ENCODE measurements at places on chromosomes 5 and 9.
A peak's percentile ranks its signal among the peaks of the same experiment; 100 is the strongest.

DNA sequence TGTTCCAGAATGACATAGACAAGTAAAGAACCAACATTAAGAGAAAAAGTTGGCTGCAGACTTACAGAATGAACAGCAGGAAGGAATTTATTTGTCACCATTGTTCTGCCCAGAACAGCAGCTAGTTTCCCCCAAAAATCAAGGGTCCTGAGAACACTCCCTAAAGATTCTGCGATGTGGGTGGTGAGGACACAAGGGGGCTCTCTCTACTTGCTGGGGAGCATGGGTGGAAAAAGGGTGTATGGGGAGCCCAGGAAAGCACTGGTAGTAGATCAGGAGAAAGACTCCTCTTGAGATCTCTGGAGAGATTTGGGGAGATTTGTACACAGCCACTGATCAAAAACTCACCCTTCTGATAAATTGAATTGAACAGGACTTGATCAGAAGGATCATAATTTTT is 316.5 kb downstream of the KCTD16 start:
- DNase-seq = no peak

GRCh38 chr9:38171926-38172325 is 102.9 kb upstream of the SHB start:
- no peak for DNase-seq

DNA sequence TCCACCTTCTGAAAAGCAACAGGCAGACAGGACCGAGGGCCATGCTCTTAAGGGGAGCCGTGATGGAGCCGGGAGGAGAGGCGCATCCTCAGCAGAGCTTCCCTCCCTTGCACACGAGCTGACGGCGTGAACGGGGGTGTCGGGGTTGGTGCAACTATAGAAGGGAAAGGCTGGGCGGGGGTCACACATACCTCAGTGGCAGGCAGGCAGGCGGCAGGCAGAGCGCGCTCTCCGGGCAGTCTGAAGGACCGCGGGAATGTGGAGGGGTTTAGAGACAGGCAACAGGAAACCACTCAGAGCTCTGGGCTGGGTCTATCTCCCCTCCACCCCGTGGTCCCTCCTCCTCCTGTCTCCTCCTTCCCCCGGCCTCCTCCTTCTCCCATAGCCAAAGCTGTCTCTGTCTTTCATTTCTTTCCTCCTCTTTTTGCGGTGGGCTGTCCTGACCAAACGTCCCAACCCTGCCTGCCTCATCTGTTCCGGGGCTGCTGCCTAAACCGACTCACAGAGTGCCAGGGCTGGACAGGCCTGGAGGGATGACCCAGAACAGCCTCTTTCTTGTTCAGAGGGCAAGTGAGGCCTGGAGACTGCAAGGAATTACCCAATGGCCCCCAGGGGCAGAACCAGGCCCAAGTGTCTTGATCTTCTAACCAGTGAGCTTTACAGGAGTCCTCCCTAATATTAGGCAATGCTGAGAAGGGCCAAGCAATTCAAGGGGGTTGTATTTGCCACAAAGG is at the start of gene SPARC:
Gene SPARC (minus strand): TSS at position 242 of the 734 bp plus-strand sequence. CDS start 10,727 bp downstream, outside the sequence.
- DNase-seq = peak; percentile 94

DNA sequence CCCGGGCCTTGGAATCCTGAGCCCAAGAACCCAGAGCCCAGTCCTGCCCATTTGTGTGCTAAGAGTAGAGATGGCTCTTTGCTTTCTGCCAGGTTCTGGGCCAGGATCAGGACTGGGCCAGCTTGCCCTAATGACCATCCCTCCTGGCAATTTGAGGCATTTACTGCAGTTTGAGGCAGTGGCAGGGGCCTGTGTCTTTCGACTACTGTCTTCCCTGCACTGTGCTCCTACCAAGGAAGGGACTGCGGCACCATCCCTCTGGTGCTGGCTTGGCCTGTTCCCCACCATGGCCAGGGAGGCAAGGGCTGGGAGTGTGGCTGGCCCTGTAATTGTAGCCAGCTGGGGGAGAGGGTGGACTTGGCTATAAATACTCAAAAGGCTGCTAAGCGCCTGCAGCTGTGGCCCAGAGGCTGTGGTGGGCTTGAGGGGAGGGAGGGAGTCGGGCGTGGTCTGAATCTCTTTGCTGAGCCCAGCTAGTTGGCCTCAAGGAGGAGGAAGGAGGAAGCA is 4.6 kb downstream of the ENHO start:
- no peak for DNase-seq

DNA sequence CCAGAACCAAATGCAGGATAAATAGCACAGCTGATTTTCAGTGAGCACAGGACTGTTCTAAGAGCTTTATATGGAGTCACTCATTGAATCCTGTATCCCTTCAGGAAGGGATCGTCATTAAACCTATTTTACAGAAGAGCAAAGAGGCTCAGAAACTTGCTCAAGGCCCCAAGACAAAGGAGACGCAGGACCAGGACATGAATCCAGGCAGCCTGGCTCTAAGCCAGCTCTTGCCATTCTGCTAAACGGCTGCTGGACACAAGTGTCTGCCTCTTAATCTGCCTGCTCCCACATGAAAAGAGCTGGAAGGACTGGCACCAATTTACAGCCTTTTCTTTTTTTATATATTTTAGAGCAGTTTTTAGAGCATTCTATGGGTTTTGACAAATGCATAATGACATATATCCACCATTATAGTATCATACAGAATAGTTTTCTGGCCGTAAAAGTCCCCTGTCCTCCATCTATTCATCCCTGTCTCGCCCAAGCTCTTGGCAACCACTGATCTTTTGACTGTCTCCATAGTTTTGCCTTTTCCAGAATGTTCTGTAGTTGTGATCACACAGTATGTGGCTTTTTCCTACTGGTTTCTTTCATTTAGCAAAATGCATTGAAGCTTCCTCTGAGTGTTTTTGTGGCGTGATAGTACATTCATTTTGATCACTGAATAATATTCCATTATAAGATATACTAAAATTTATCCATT is 37.5 kb downstream of the RETREG1 start:
- DNase-seq = peak; percentile 32

- DNase-seq = no peak
Observed at GRCh38 chr9:5470122-5470521, 19.8 kb downstream of the CD274 start.

- DNase-seq = no peak
Observed at GRCh38 chr9:127455324-127455992, 4.1 kb downstream of the LRSAM1 start.

GRCh38 chr5:10432059-10433008 is 9.3 kb upstream of the ROPN1L start:
- no peak for DNase-seq

GRCh38 chr5:128681764-128682592 is 143.9 kb upstream of the FBN2 start:
- peak; percentile 43 for DNase-seq

GRCh38 chr5:132812781-132813598 is at the start of gene SOWAHA:
TSS of gene SOWAHA (plus strand) at chr5:132813302. CDS start at chr5:132813622, 320 bp downstream.
- DNase-seq = peak; percentile 80

GRCh38 chr5:168851902-168852321 is 272.7 kb upstream of the PANK3 start:
- DNase-seq = peak; percentile 93

DNA sequence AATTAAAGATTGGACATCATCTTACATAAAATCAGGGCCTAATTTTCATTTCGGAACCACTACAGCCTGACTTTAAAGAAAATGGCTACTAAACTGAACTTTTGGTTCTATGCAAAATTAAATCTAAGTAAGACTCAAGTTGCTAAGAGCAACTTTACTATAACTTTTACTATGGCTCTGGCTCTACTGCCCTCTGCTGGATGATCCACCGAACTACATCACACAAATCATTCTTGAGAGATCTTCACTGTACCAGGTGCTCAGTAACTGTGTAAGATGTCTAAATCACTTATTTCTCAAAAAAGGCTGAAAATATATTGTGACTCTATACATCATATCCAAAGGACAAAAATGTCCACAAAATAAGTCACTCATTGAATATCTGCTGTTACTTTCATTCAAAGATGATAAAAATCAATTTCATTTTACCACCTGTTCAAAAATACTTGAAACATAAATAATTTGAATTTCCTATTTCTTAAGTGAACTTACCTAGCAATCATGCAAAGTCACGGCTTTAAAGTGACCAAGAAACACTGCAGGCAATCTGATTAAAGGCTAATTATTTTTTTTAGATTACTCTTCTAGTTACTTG is 13.5 kb downstream of the MOCS2 start:
- DNase-seq = peak; percentile 64

GRCh38 chr5:54217826-54218503 is 92.4 kb downstream of the ARL15 start:
- DNase-seq = peak; percentile 89

DNA sequence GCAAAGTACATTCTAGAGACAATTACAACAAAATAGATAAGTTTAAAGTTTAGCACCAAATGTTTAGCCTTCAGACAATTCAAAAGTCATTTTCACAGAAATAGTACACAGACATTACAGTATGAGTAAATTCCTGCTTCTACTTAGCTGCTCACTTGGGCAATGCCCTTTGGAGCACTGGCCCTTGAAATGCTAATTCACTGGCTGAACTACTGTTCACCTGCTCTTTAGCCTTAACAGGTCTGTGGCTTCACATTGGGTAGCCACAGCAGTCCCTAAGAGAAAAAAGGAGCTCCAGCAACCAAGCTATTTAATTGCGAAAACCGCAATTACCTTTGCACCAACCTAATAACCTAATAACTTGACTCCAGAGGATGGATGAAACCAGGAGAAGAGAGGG is 916.2 kb upstream of the DMAC1 start:
- no peak for DNase-seq

- DNase-seq = no peak
Observed at GRCh38 chr9:129283291-129283691, 105.2 kb upstream of the IER5L start.

- no peak for DNase-seq
Observed at GRCh38 chr5:58751222-58751837, 168.5 kb downstream of the RAB3C start.

DNA sequence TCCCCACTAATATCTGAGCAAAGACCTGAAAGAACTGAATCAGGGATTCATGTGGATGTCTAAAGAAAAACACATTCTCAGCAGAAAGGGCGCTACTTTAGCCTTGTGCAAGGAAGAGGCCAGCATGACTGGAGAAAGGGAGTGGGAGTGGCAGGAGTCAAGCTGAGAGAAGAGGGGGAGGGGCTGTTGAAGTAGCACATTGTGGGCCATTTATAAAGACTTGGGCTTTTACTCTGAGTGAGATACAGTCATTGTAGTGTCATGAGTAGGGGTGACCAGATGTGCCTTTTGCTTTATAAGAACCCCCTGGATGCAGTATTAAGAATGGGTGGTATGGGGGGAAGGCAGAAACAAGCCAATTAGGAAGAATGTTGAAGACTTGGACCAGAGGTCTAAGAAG is 452.8 kb downstream of the ENC1 start:
- DNase-seq = no peak

DNA sequence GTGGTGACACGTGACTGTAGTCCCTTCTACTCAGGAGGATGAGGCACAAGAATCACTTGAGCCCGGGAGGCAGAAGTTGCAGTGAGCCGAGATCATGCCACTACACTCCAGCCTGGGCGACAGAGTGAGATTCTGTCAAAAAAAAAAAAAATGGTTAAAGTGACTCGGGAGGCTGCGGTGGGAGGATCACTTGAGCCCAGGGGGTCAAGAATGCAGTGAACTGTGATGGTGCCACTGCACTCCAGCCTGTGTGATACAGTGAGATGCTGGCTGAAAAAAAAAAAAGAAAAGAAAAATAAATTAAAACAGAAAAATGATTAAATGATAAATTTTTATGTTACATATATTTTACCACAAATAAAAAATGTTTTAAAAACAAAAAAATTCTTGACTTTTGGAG is 51.9 kb downstream of the KLF4 start:
- peak; percentile 30 for DNase-seq

- DNase-seq = no peak
Observed at GRCh38 chr9:35279946-35280345, 118.1 kb downstream of the UNC13B start.

DNA sequence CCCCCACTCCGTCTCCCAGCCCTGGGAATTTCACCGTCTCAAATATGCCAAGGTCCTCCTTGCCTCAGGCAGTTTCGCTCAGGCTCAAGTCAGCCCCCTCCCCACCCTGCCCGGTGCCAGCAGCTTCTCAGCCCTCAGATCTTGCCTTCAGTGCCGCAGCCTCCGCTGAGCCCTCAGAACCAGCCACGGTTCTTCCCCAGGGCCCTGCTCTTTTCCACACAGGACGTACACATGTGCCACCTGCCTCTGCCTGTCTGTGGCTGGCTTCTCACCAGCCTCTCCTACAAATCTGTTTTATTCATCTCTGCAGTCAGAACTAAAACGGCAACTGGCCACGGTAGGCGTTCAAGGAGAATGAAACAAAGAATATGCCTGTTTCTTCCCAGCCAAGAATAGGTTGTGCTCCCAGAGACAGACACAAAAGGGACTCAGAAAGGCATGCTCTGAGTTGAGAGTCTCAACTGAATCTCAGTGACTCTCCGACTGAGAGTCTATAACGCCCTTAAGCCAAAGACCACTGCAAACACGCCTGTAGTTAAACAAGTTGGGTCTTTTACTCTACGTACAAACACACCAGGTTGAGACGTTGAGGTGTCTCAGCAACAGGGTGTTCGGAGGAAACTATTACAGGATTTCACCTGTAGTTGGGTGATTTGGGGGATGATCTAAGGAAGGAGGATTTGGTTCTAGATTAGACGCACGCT is 10.6 kb upstream of the GRIN1 start:
- no peak for DNase-seq

GRCh38 chr9:82153032-82153431 is 164.5 kb downstream of the SPATA31D1 start:
- DNase-seq = no peak

DNA sequence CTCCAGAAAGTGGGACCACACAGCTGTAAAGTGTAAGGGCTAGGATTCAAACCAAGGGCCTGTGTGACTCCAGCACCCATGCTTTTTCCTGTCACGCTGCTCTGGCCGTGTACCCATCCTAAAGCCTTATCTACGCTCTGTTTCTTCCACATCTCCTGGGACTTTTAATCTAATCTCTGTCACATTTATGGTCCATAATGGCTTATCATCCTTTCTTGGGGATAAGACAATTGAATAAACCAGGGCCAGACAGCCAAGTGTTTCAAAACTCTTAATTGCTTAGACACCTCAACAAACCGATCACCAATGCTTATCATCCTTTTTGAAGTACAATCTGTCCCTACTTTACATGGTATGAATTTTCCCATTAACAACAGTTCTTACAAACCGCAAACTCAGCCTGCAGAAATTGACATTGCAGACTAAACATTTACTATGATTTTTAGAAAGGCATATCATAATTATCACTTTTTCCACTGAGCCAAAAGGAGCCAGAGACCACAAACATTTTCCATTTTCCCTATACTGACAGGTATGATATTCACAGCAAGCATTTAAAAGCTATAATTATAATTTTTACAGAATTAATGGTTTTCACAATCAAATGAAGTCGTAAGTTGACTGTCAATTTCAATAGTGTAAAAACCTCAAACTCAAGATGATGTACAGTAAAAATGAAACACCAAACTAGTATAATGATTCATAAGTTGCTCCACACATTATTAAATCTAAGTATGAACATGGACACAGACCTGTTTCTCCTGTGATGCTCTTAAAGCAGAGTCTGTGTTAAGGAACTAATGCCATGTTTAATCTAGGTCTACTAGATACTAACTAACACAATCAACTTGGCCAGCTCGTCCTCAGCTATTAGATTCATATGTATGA is 99.5 kb downstream of the FBXW11 start:
- DNase-seq = no peak

GRCh38 chr9:99848447-99848846 is 26.8 kb downstream of the NR4A3 start:
- no peak for DNase-seq

GRCh38 chr5:148913985-148914431 is 87.6 kb downstream of the ADRB2 start:
- no peak for DNase-seq
